Ureter (tissue), 1 donor: ENCODE measurements at places on chromosomes 16 and 17.

DNA sequence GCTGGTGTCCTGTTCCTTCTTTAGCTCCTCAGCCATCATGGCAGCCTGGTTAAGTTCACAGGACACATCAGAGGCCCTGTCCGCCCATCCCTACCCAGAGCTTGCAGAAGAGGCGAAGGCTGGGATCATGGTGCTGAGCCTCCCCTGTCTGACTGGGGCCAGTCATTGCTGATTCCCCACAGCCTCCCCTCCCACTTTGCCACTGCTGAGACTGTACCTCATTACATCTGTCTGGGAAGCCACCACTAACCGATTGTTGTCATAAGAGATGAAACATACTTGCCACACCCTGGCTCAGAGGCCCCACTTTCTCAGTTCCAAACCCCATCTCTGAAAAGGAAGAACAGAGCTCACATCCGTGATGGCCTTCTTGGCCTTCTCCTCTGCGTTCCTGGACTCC is 66.2 kb downstream of the MYH13 start:
- DNase-seq, result no peak

DNA sequence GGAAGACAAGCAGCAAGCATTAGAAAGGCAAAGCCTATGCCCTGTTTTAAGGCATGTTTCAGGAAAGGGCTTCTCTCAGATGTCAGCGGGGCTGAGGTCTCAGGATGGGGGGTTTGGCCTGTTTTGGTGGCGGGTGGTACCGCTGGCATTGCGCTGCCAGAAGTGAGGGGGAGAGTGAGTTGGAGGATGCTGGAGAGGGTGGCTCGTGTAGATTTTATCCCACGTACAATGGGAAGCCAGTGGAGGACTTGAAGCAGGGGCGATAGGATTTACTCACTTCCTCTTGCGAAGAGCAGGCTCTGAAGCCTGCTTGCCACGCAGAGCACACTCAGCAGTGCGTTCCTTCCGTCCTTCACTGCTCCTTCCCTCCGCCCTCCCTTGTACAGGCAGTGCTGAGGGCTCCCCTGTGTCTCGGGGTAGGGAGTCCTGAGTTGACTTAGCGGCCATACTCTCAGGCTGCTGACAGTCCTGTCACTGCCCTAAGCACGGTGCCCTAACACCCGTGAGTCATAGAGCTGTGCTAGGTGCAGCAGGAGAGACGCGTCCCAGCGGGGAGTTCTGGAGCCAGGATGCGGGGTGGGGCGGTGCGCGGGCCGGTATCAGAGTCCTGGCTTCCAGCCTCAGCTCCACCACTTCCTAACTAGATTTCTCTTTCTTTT is 113.1 kb downstream of the SNX29 start:
- peak; percentile 67 for DNase-seq

- no peak for DNase-seq
Measured at GRCh38 chr17:50596191-50597037, 35.9 kb downstream of the CACNA1G start.

DNA sequence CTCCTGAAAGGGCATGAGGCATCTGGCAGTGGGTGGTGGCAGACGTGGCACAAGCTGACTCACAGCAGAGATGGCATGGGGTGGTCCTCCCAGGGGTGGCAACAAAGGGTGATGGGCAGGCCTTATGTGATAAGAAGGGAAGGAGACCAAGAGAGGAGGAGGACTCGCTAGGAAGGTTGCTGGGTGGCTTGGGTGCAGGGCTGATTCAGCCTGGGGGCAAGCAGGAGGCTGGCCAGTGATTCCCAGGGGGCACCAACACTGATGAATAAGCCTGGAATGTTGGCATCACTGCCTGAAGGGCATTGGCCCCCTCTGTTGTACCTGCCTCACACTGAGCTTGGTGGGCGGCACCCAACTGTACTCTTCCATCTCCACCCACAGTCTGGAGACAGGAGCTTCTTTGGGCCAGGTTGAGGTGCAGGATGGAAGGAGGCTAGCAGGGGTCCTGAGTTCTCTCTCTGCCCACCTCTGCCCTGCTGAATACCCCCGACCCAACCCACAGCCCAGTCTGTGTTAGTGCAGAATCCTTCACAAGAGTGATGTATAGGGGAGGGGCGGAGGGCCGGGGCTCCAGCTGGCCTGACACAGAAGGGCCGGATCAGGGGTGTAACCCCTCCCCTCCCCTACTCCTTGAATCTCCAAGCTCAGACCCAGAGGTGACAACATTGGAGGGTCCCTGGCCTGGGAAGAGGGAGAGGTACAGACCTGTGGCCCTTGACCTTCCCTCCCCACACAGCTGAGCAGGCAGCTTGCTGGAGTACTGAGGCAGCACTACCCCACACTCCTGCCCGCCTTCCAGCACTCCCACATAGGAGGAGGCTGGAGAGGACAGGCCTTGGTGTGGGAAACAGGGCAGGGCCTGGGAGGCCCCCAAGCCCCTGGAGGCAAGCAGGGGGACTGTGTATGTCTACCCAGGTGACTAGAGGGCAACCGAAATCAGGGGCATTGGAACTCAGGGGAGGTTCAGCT is 2.6 kb downstream of the STAC2 start:
- no peak for DNase-seq

GRCh38 chr17:49028271-49028670 is 31.1 kb downstream of the IGF2BP1 start:
- no peak for DNase-seq

DNA sequence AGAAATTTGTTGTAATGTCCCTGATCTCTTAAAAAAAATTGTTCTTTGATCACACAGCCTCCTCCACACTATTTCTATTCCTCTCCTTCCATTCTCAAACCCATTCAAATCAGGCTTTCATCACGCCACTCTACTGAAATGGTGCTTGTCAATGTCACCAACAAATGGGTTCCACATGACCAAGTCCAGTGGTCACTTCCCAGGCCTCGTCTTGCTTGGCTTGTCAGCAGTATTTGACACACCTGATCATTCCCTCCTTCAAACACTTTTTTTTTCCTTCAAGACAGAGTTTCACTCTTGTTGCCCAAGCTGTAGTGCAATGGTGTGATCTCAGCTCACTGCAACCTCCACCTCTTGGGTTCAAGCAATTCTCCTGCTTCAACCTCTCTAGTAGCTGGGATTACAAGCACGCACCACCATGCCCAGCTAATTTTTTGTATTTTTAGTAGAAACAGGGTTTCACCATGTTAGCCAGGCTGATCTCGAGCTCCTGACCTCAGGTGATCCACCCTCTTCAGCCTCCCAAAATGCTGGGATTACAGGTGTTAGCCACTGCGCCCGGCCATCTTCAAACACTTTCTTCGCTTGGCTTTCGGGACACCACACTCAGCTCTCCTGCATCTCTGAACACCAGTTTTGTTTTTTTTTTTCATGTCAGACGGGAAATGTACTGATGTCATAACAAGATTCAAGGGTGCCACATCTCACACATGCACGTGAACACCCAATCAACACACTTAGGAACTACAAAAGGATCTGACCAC is 18.3 kb downstream of the NQO1 start:
- DNase-seq, result no peak

DNA sequence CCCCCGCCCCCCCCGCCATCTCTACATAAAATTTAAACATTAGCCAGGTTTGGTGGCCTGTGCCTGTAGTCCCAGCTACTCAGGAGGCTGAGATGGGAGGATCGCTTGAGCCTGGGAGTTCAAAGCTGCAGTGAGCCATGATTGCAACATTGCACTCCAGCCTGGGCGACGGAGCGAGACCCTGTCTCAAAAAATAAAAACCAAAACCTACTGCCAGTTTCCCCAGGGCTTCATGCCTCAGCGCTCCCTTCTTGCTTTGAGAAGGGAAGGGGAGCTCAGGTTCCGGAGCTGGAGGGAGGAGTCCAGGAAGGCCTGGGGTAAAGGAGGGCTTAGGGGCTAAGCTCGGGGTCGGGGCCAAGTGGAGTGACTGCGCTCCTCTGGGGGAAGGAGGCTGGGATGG is 20.5 kb downstream of the PLCD3 start:
- DNase-seq, result no peak

GRCh38 chr16:57627184-57627871 is 1.1 kb upstream of the ADGRG1 start:
- DNase-seq, result no peak

- no peak for DNase-seq
Measured at GRCh38 chr16:73713778-73714495, 582.7 kb upstream of the PSMD7 start.

DNA sequence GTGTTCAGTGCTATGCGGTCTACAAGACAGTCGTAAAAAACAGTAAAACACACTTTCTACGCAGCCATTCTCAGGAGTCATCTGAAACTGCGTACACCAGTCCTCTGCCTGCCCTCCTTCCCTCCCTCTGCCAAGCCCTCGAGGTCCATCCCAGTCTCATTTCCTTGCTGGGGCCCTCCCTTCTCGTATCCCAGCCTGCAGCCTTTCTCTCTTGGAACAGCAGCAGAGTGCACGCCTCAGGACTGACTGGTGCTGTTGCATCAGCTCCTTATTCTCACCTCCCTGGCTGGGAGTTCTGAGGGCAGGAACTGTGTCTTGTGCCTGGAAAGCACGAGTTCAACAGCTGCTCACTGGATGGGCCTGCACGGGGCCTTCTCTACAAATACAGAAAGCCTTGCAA is 12.5 kb downstream of the FAHD1 start:
- no peak for DNase-seq

GRCh38 chr16:19173649-19174383 is 5.8 kb downstream of the SYT17 start:
- no peak for DNase-seq

DNA sequence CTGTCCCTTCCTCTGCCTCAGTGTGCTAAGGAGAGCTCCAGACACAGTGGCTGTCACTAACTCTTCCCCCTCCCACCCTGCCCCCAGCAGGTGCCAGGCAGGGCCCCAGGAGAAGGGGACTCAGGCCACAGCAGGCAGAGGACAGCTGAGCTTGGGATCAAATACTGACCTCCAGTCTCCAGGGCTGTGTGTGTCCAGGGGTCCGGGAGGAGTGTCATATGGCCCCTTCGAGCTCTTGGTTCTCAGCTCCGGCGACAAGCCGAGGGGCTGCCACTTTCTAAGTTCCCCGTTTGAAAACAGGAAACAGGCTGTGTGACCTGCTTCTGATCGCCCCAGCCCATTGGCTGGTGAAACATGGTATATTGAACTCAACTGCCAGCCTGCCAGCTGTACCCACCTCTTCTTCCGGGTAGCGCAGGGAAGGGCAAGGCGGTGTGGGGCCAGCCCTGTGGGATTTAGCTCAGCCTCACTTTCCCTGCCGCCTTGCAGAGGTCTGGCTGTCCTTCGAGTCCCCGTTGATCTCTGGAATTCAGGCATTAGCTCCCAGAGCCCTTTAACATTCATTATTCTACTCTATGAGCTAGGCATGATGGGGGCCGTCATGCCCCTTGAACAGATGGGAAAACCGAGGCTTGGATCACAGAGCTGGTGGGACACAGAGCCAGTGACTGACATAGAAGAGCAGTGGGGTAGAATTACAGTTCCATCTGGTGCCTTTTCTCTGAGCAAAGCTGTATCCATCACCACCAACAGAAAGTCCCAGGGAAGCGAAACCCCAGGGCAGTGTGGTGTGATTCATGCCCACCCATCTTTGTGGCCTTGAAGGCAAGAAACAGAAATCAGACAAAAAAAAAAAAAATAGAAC is at the start of gene SNX20:
Gene SNX20, minus strand, starts transcription at position 292 of the 865 bp plus-strand sequence. CDS start 3,786 bp downstream, outside the sequence.
- DNase-seq, result no peak

- no peak for DNase-seq
Measured at GRCh38 chr16:8541868-8542267, 48.4 kb downstream of the TMEM114 start.

DNA sequence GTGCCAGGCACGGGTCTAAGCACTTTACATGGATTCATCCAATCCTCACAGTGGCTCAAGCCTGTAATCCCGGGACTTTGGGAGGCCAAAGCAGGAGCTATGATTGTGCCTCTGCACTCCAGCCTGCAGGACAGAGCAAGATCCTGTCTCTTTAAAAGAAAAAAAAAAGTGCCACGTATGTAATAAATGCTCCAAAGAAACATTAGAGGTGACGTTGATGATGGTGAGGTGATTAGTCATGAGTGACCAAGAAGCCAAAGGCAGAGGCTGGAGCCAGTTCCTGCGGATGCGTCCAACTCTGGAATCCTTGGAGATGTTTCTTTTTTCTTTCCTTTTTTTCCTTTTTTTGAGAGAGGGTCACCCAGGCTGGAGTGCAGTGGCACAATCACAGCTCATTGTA is 59.4 kb upstream of the SIAH1 start:
- no peak for DNase-seq

GRCh38 chr17:60704170-60704569 is 26.5 kb downstream of the BCAS3 start:
- no peak for DNase-seq

- no peak for DNase-seq
Measured at GRCh38 chr17:74424657-74425056, 7.2 kb upstream of the GPRC5C start.

GRCh38 chr16:55501549-55502322 is 7.1 kb upstream of the LPCAT2 start:
- DNase-seq, result no peak

DNA sequence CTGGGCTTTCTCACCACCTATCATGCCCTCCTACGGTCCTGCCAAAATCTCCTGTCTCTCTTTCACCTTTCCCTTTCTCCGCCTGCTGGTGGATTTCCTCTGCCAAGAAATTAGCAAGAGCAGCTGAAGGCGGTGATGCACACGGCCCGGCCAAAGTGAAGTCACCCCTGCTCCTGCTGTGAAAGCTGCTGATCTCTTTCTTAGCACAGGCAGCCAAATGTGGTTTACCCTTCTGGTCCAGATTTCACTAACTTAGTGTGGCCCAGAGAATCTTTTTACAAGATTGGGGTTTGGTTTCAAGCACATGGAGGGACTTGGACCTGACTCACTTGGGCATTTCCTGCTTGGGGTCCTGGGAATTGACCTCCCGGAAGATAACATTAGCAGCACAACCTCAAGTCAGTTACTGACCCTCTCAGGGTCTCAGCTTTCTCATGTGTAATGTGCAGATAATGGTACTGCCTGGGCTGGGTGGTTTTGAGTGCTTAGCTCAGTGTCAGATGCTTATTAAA is 155.7 kb downstream of the SOCS1 start:
- DNase-seq, result peak; percentile 61

DNA sequence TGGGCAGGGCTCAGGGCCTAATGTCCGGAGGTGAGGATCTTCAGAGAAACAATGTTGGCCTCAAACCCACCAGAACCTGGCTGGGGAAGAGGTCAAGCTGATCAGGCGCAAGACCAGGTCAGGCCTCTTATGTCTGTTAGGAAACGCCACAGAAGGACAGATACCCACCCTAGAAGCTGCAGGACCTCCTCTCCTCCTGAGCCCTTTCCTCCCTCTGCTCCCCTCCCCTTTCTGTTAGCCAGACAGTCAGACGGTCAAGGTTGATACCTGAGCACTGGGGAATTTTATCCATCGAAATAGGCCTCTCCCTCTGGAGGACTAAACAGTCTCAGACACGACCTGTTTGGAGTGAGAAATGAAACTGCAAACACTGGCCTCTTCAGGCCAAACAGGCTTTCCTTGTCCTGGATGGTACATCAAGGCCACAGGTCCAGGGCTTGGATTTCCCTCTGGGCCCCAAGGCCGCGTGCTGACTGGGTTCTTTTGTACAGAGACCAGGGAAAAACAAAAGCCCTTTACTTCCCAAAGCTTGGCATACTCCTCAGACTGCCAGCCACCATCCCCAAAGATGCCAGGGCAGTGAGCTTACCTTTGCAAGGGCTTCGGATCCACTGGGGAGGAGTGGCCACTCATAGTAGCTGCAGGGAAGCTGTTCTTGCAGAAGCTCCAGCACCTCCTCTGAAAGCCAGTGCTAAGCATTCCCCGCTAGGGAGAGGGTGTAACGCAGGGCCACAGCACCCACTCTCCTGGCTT is 135.8 kb downstream of the CCDC182 start:
- no peak for DNase-seq

- peak; percentile 65 for DNase-seq
Measured at GRCh38 chr16:89383095-89384003, 107.0 kb downstream of the ANKRD11 start.
